Activated CD4-positive, alpha-beta T cell treated with anti-CD3 and anti-CD28 coated beads, Interleukin-2, amount 50 U/mL, for 24 hours (primary cell): ENCODE measurements at places on chromosomes 12 and 14.

DNA sequence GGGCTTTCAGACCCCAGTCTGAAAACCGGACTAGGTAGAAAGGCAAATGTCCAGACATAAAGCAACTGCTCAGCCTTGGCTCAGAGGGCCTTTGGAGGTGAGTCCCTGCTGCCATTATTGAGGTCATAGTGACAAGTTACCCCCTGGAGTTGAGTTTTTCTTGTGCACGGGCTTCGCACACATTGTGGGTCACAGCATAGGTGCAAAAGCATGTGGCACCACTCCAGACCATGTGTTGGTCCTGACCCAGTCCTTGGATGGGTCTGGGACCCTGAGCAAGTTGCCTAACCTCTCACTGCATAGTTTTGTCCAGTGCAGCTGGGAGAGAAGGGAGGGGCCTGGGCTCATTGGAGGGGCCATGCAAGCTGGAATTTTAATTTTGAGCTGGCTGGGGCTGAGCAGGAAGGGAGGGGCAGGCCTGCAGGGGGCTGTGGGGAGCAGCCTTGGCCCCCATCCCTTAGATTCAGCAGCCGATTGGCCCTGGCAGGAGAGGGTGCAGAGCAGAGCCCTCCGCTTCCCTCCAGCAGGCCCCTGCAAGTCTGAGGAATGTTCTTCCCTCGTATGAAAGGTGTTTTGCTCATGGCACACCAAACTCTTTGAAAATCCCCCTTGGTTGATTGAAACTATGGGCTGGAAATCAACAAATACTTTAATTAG lies 4.2 kb upstream of the KRT5 start:
- no peak for DNase-seq

DNA sequence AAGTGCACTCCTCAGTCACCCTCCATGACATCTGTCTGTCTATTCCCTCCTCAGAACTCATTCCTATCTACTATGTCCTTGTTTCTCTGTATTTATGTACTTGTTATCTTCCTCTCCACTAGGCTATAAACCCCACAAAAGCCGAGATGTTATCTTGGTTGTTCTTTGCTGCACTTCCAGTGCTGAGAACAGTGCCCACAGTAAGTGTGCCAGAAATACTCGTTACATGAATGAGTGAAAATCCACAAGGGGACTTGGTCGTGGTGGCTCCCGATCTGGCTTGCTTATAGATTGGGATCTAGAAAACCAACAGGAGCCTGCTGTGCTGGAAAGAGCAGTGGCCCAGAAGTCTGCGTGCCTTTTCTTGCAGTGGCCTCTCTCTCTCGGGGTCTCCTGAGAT lies 111.9 kb upstream of the PRMT8 start:
- no peak for DNase-seq

DNA sequence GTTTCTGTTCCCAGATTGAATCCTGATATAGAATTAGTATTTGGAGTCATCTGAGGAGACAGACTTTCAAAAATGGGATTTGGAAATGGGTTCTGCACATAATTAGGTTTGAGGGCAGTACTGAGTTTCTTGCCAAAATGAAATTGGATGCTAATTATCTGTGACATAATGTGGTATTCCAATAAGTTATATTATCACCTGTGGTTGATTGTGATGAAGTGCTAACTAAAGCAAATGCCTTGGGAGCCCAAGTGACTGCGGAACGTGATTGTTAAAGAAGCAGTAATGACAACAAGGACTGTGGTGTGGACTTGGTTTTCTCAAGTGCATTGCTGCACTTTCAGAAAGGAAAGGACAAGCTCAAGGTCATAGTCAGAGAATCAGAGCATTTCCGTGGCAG lies 337.0 kb downstream of the IPO8 start:
- no peak for DNase-seq

- no peak for DNase-seq
These were observed 2.0 kb upstream of the PPFIBP1 start for GRCh38 chr12:27521981-27522380.

DNA sequence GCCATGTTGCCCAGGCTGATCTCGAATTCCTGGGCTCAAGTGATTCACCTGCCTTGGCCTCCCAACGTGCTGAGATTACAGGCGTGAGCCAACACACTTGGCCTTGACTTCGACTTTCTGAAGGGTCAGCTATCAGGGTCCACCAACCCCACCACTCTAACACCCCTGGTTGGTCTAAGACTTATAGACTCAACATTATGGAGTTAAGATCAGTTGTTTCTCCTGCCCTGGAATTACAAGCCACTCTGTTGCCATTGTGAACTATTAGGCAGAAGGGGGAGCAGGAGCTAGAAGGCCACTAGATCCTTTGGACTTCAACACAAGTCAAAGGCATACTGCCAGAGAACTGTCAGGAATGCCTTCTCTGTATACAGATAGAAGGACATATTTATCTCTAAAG lies 1.9 kb upstream of the PSMB11 start:
- no peak for DNase-seq

- no peak for DNase-seq
These were observed 7.3 kb upstream of the TRPV4 start for GRCh38 chr12:109840305-109841074.

DNA sequence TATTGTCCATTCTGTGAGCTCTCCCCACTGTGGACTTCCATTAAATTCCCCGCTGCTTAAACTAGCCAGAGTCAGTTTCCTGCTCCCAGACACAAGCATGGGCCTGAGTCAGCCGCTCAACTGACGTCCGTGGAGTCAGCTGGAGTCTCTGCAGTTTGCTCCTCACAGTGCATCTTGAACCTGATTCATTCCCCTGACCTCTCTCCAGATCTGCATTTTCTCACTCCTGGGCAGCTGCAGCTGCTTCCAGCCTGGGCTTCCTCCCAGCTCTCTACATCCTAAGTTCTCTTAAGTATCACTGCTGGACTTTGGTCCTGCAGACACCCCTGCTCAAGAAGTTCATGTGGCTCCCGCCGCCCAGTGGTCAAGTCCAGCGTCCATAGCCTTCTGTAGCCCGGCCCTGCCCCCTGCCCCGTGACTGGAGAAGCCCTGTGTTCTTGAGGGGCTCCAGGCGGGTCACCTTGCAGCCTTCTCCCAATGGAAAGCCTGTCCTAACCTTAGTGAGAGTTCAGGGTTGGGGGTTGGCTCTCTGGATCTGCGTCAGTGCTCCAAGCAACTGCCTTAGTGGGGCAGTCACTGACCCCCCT lies 20.0 kb downstream of the NFKBIA start:
- DNase-seq: no peak

- no peak for DNase-seq
These were observed 16.9 kb downstream of the PPTC7 start for GRCh38 chr12:110565894-110566871.

DNA sequence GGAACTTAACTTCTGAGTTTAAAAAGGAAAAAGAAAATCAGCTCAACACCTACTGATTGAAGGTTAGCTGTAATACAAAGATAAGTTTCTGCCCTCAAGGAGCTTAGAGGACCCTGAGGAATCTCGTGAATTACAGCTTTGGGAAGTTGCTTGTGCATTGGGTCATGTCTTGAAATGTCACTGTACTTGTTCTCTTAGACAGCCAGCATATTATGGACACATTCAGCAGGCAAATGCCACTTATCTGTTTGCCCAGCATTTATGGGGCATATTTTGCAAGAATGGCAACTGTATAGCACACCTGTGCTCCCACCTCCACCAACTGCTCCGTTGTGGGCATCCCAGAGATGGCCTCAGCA lies 263.6 kb upstream of the CRY1 start:
- DNase-seq: no peak

DNA sequence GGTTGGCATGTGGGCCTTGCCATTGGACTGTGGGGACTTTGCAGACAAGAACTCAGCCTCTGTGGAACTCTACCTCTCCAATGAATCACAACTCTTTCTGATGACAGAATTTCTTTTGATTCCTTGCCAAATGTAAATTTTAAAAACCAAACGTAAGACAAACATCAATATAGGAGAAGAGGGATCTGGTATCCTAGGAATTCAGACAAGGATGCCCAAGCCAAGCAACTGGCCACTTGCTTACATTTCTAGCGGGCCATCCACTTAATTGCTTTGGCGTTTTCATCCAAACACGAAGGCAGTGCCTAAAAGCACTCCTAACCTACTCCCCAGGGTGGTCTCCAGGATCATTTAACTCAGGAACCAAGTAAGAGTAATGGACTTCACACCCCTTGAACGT lies 23.4 kb upstream of the RAB35 start:
- no peak for DNase-seq

DNA sequence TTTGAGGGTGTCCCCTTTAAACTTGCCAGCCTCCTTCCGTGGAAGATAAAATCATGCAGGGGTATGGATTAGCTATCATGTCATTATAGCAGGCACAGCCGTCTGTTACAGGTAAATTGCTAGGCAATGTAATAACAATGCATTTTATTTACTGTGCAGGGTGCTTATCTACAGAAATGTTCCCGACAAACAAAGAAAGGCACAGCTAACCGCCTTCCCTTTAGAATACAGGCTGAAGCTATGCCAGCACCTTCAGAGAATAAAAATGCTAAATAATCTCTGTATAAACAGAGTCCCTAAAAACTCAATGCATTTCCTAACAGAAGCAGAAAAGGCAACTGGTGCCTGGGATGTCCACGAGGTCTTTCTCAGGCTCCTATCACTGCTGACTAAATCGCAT lies 239.2 kb downstream of the SPTSSA start:
- no peak for DNase-seq

GRCh38 chr12:90042920-90043641 lies 334.4 kb upstream of the ATP2B1 start:
- DNase-seq: no peak

DNA sequence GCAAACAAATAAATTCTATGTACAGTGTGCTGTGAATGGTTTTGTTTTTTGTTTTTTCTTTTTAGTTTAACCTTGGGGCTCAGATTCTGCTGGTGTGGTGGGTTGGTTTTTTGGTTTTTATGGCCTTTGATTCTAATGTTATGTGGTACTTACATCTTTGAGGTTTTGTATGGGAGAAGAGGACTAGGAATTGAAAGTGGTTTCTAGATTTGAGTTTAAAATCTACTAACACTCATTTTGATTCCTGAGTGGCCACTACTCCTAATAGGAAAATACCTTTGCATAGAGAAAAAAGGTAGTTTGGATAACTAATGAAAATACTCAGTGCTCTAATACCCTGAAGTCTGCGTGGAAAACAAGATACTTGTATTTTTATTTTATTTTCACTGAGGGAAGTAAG lies 137.7 kb downstream of the MON2 start:
- DNase-seq: no peak

- no peak for DNase-seq
These were observed 30.0 kb downstream of the DGLUCY start for GRCh38 chr14:91143862-91144261.

DNA sequence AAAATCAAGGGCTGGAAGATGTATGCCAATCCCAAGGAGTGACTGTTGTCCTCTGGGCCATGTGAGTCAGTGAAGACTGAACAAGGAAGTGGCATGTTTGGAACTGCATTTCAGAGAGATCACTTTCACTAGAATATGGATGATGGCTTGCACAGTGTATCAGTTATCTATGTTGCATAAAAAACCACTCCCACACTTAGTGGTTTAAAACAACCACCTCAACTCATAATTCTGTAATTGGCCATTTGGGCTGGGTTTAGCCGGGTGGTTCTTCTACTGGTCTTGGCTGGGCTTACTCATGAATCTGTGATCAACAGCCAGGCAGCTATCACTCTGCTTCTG lies 15.4 kb downstream of the BDKRB1 start:
- DNase-seq: no peak
